NCI-H524 treated with DMSO at 0.1 percent for 48 hours (cell line): ENCODE measurements at places on chromosomes 4 and X.

DNA sequence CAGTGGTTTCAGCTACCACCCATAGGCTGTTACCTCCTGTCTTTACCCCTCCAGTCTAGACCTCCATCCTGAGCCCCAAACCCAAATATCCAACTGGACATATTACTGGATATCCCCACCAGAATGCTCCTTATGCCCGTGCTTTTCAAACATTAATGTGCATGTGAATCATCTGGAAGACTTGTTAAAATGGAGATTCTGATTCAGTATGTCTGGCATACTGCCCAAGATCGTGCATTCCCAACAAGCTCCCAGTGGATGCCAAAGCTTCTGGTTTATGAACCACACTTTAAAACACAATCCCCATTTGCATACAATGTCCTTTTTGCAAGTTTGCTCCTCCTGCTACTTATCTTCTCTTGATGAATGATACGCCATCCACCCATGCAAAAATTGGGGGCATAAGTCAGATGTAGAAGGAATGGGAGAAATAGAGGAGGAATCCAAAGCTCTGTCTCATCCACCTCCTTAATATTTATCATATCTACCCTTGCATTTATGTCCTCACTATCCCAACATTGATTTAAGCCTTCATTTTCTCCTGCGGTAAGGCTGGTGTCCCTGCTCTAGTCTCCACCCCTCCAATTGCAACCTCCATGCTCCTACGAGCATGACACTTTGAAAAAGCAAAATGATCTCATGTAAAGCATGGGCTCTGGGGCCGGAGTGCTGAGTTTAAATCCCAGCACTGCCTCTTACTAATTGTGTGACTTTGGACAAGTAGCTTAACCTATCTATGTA, 7.4 kb upstream of the PGRMC1 start:
- no peak for DNase-seq

DNA sequence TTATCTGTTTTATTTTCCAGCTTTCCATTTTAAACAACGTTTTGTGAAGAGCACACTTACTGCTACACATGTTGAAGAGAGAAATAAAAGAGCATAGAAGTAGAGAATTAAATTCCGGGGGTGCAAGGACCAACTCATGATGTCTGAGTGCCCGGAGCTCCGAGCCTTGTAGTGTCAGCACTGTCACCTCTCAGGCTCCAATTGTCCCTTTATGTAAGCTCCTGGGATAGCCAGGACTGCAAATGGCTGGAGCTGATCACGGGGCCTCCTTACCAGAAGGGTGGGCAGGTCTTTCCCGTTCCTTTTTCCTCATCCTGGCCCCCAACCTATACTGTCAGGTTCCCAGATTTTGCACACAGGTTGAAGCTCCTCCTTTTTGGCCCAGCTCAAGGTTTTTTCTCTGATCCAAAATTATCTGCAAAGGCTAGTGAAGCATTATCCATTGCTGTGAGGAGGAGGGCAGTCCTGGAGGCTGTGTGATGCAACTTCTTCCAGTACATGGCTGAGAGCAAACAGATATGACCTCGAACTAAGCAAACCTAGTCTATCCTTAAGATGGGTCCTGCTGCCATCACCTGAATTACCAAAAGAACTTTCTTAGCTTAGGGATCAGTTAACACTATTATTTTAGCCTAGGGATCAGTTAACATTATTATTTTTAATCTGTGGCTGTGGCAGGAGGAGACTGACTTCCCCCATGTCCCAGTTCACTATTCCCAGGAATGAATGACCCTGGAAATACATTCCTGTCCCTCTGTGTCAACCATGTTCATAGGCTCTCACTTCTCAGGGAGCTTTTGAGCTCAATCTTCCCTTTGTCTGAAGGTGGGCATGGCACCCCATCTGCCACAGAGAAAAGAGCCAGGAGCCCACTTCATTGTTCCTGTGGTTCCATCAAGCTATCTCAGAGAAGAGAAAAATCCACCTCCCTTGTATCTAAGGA, at the start of gene FGG:
TSS of gene FGG (minus strand) at position 185 of the 943 bp plus-strand sequence. CDS start at position 138, 47 bp downstream.
- DNase-seq, result no peak

DNA sequence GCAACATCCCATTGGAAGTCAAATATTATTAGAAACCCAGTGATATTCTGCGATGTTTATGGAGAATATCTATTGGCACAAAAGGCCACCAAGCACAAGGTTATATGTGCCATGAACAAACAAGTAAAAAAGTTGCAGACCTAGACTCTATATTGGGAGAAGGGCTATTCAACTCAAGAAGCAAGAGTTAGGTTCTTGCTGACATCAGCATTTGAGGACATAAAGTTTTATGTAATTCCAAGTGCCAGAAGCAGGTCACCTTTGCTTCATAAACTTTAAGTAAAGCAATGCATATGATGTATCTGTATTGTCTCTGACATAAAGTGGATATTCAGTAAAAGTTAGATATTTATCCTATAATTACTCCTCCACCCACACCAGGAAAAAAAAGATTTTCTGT, 71.1 kb downstream of the MAGEB10 start:
- DNase-seq, result no peak

- no peak for DNase-seq
These were observed 128.5 kb downstream of the LARP7 start for GRCh38 chr4:112765317-112765974.

GRCh38 chrX:47129899-47130358, 14.6 kb downstream of the NDUFB11 start:
- no peak for DNase-seq
